ENCODE measurements at places on chromosomes 16 and 17.

DNA sequence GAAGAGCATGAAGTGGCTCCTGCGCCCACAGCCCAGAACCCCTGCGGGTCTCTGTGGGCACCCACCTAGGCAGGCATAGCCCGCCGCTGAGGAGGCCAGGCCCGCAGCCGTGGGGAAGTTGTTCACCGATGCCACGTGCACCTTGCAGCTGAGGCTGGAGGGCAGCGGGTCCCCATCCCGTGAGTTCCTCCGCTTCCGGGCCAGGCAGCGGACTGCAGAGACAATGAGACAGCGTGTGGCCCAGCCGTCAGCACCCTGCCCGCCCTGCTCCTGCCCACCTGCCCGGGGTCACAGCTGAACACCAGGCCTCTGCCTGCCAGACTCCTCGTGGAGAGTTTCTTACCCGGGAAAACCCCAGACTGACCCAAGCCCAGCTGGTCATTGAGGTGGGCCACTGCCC, 5.5 kb downstream of the MVD start:
- no peak for DNase-seq

- no peak for DNase-seq
Measured at GRCh38 chr17:56597495-56597990, 4.0 kb downstream of the NOG start.

GRCh38 chr16:11669380-11670146, 1.3 kb downstream of the SNN start:
- DNase-seq: peak; percentile 13

- no peak for DNase-seq
Measured at GRCh38 chr16:23280483-23280967, 21.6 kb upstream of the SCNN1B start.

DNA sequence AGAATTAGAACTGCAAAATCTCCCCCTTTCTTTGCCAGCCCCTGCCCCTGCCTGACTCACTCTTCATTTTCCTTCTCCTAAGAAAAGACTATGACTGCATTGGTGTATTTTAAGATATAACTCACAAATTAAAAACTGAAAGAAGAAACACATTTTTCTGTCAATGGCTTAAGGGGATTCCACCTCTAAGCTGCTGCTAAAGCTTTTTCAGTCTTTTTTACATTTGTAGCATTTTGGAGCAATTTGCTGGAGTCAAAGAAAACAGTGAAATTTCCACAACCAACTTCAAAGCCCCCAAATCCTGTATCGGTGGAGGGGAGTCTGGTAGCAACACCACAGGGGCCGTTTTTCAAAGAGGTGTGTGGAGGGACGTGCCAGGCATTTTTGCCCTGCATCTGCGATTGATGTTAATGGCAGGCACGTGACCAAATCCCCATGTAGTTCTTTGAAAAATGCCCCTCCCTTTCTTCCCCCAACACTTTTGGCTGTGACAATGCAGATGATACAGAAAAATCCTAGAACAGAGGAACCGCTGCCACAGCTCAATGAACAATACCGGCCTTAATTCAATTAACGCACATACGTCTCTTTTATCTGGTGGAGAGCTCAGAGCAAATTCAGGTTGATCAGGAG, 28.5 kb downstream of the MAF start:
- no peak for DNase-seq

GRCh38 chr16:30515275-30515674, 11.1 kb downstream of the ZNF768 start:
- DNase-seq: no peak

DNA sequence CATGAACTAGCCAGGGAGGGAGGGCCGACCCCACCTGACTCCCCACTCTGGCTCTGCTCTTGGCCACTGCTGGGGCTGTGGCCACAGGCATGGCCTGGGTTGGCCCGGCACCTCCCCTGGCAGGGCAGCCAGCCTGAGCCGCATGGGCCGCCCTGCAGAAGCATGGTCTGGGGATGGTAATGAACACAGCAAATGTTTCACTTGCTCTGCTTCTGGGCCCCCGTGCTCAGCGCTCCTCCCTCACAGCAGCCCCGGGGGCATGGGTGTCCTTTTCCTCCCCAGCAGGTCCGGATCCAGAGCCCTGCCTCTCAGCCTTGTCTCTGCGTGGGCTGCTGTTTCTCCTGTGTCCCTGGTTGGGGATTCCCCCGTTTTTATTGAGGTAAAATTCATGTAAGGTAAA, 30.9 kb upstream of the KCNJ12 start:
- no peak for DNase-seq
